ENCODE measurements at places on chromosomes 5 and 9.

DNA sequence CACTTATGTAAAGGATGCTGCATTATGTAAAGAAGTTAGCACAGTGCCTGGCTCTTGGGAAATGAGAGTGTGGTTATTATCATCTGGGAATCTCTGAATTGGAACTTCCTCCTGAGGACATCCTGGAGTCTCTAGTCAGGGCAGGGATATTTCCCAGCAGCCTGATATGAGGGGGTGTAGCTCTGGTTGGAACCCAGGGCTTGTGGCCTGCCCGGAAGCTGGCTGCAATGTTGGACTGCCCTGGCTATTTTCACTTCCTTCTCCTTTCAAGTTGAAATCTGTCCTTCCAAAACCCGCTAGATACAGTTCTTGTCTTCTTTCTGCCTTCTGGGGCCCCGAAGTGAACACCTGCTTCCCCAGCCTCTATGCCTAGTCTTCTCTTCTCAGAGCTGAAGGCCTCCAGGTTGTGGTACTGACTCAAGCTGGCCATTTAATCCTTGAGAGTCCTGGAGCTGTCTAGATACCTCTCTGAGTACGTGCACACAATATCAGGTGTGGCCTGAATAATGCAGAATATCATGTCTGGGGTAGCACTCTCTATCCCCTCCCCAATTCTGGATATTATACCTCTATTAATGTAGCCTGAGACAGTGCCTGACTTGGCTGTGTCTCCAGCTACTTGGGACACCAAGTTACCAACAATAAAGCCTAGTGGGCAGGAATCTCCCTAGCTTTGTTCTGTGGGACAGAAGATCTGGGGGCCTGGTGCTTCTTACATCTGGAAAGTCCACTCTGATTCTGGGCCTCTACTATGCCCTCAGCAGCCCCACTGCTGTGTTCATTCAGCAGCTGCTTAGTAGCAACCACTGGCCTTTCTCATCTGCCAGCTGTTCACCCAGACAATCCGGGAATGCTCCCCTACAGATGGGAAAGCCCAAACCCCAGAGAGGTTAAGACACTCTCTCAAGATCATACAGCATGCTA is 45.0 kb downstream of the SLC6A7 start:
- no peak for DNase-seq

GRCh38 chr5:10584714-10585517 is 21.0 kb downstream of the ANKRD33B start:
- no peak for DNase-seq

GRCh38 chr9:137302118-137302448 is at the start of gene NRARP:
Gene NRARP, minus strand, starts transcription at chr9:137302271. Its CDS starts 343 bp downstream, at chr9:137301928.
- DNase-seq, result peak; percentile 79

DNA sequence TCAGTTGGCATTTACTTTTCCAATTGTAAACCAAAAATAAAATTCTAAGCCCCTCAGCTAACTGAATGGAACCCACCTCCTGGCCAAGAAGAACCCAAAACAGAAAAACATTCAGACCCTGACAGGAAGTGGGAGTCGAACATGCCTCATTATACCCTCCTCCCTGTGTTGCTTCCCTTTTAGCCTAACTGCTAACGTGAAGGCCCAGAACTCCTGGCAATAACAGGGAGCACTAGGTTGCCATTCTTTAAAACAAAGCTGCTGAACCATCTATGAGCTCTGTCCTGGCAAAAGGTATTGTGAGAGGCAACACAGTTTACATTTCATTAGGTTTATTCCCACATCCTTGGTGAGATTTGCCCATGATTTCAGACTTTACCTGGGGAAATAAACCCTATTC is 481.4 kb downstream of the CHSY3 start:
- no peak for DNase-seq

DNA sequence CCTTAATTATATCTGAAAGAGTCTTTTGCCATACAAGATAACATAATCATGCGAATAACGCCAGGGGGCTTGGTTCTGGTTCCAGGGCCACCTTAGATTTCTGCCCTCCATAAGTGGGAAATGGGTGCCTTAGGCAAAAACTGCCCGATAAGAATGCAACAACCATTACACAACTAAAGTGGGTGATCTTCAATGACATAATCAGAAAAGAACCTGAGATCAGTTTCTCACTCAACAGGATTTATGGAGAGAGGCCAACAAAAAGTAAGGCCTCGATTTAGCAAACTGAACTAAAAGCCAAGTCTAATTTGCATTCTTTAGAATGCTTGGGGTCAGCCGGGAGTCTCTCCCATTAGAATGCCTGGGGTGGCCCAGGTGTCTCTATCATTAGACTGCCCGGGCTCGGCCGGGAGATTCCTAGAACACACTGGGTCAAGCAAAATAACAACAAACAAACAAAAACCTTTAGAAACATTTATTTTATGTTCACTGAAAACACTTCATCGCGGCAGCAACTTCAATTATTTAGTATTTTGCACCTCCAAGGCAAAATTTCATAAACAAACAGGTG is 194.8 kb downstream of the AUH start:
- no peak for DNase-seq

GRCh38 chr9:129487658-129488483 is 133.0 kb downstream of the C9orf50 start:
- no peak for DNase-seq

DNA sequence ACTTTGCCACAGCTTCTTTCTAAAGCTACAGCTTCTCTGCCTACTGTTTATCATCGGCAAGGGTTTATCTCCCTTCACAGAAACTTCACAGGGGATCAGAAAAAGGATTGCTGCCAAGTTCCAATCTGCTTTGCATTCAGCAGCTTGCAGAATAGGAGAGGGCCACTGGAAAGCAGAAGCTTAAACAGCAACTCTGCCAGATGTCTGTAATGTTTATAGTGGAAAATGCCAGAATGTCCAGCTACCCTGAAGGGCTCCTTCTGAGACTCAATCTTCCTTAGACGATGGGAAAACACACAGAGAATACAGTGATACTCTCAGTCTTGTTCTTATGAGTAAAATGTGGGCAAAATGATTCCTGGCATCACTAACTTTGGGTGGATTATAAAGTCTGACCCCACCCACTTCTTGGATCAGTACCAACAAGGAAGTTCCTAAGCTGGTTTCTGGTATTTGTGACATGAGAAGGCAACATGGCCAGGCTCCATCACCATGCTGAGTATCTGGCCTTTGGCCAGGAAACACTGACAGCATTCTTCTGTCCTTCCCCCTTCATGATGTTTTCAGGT is 19.0 kb downstream of the STOM start:
- DNase-seq, result no peak

DNA sequence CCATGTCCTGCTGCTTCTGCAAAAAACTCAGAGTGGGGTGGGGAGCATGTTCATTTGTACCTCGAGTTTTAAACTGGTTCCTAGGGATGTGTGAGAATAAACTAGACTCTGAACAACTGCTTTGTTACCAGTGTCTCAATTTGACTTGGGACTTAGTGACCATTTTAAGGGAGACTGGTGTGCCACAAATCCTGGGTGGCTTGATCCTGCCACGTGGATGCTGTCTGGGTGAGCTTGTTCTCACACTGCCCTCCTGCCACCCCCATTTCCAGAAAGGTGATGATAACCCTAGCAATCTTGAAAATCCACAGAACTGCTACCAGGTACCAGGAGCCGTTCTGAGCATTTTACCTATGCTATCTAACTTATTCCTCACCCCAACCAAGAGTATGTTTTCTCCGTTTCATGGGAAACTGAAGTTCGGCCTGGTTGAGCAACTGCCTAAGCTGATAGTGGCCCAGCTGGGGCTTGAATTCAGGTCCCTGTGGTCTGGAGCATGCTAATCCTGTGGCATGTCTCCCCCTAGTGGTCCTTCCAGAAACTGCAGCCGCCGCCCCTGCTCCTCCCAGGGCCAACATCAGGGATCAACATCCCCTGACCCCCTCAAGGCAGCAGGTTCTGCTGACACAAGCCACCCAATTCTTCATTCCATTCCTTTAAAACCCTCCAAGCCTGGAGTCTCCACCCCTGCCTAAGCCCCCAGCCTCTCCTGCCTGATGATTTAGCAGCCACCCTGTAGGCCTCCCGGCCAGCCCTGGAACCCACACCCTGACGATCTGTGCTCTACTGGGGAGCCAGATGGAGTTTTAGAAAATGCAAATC is 2.8 kb downstream of the IL3 start:
- peak; percentile 38 for DNase-seq

DNA sequence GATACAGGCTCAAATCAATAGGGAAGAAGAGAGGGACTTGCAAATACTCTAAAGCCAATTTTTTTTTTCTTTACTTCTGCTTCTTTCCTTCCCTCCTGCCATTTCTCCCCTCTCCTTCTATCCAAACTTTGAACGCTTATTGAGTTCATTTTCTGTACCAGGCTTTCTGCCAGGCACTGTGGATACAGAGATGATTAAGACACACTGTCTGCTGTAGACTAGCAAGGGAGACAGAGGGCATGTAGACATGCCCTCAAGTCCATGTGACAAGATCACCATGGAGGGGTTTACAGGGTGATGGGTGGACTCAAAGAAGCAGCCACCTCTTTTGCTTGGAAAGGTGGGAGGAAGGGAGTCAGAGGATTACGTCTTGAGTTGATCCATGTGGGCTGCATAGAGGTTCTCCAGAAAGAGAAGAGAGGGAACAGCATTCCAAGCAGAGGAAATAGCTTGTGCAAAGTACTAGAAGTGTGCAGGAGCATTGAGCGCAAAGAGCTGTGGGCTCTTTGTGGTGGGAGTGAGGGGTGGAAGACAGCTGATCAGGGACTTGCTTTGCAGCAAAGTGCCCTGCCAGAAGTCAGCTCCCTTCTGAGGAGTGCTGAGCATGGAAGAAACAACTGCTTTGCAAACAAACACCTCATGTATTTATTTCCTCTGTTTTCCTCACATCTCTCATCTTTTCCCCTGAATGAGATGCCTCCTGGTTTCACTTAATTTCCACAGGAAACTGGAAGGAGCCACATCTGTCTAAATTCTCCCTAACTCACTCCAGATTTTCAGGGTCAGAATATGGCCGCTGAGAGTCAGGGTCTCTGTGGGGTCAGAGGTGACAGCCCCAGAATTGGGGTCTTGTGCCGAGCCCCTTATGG is 64.4 kb upstream of the COL15A1 start:
- no peak for DNase-seq

DNA sequence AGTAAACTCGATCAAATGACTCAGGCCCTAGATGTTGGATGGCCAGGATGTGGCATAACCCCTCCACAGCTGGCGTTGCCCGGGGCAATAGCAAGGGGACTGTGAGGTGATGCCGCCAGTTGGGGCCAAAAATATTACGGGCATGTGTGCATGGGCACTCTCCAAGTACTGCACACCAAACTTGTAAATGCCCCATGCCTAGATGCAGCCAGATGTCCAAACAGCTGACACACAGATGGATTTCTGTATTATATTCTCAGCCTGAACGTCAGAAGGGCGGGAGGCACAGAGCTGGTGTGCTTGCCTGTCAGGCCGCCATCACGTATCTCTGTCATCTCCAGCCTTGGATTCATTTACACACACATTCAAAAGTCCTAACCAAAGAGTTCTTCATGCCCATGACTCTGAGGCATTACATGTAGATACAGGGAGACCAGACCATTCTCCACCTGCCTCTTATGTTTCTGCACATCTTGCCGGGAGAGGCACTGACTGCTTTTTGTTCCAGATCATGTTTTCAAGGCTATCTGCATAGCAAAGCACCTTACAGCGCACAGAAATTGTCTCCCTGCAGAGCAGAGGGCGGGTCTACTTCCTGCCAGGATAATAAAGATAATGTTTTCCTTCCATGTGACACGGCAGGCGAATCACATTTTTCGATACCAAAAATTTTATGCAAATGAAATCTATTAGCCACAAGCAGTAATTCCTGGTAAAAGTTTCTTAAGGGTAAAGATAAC is 200.9 kb upstream of the ADAMTS16 start:
- DNase-seq, result no peak

- no peak for DNase-seq
These were observed 372.1 kb downstream of the ARRDC3 start for GRCh38 chr5:91011029-91011428.

GRCh38 chr9:112010537-112010936 is 113.9 kb downstream of the UGCG start:
- DNase-seq, result no peak

DNA sequence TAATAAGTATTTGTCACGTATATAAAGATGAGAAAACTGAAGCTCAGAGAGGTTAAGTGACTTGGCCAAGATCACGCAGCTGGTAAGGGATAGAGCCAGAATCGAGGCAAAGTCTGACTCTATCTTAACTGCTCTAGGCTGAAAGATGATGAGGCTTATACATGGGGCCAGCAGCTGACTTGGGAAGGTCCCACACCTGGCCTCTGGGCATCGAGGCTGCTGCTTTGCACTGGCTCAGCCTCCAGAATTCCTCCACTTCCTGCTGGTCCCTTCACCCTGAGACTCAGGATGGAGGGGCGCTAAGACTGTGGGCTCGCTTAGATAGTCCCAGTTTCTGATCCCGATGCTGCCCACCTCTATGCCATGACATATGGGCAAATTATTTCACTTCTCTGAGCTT is 35.2 kb downstream of the CAMK2A start:
- no peak for DNase-seq

GRCh38 chr5:150303660-150304386 is 1.1 kb upstream of the ARSI start:
- DNase-seq, result no peak

DNA sequence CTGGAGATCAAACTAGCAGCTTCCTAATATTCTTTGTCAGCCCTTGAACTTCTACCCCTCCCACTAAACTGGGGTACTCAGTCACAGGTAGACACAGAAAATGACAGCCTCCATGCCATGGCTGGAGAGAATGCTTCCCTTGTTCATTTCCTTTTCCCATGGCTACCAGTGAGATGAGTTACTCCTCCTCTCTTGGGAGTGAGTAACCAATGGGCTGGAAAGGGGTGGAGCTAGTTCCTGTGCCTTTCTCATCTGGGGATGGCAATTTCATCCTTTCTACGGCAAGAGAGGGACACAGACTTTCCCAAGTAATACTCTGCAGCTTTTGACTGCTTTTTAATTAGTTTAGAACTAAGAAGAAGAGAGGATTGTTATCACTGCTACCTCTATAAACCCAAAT is 1045.6 kb upstream of the WWC1 start:
- DNase-seq, result no peak

DNA sequence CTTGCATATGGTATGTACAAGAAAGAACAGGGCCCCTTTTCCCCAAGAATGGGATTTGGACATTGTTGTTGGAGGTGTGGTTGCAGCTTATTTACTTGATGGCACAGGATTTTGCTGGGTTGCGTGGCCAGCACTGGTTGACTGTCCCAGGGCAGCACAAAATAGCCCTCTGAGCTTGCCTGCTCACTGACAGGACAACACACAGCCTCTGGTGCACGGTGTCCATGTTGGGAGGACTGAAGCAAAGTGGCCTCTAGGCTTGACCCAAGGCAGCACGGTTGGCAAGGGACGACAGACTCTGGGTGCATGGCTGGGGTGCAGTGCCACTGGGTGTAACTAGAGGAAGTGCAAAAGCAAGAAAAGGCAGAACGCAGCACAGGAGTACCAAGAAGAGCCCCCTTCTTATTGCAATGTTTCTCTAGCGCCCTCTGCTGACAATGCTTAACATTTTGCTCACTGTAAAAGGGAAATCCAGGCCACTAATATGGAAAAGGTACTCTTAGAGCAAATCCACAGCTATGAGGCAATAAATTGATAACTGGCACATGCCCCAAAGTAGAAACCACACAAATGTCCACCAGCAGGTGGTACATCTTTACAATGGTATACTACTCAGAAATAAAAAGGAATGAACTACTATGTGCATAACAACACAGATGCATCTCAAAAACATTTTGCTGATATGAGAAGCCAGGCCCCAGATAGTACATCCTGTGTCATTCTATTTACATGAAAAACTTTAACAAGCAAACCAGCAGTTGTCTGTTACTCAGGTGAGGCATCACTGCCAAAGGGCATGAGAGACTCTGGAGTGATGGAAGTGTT is 47.4 kb upstream of the BARX1 start:
- peak; percentile 17 for DNase-seq

GRCh38 chr5:153672347-153673090 is 182.0 kb downstream of the GRIA1 start:
- no peak for DNase-seq

Measured in GDM1 (cell line).